Kidney capillary endothelial cell (primary cell): ENCODE measurements at places on chromosomes 2 and 18.

- DNase-seq: no peak
Observed at GRCh38 chr18:57439609-57439968, 4.4 kb downstream of the ONECUT2 start.

DNA sequence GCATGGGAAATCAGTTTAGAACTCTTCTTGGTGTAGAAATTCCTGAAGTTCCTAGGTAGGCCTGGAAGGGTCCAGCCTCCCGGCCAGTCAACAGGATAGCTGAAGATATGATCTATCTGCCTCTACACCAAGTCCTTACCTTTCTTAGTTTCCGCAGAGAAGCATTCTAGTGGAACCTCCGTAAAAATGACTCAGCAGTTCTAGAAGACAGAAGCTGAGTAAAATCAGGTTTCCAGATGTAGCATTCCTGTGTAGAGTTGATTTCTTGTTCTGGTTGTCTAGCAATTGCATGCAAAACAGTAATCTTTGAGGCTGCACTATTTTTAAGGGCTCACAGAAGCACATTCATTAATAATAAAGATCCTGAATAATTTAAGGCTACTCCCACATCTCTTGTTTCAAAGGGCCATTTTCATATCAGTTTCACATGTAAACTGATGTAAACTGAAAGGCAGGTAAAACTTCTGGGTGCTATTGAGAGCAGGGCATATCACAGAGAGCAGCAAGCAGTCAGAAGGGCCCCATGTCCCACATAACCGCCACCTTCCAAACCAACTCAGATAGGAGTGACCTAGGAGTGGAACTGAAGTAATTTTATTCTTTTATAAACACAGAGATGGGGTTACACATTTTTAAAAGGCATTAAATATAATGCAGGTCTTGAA is 3.2 kb upstream of the DYTN start:
- no peak for DNase-seq

DNA sequence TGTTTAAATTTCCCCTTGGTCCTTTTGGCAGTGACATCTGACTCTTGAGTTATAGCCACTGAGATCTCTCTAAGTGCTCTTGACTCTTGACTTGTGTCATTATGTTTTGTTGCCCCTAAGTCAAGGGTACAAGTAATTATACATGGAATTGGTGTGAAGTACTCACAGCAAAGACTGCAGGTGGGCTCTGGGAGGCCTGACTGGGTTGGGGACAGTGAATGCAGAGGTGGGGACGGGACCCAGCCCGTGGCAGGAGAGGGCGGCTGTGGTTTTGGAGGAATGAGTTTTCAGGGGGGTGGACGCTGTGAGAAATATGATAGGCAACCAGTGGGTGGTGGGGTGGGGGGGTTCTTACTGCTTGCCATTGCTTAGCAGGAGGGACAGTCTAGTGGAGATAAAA is 97.8 kb downstream of the NCK2 start:
- no peak for DNase-seq

- DNase-seq: peak; percentile 31
Observed at GRCh38 chr2:71880846-71881610, 266.6 kb downstream of the CYP26B1 start.

DNA sequence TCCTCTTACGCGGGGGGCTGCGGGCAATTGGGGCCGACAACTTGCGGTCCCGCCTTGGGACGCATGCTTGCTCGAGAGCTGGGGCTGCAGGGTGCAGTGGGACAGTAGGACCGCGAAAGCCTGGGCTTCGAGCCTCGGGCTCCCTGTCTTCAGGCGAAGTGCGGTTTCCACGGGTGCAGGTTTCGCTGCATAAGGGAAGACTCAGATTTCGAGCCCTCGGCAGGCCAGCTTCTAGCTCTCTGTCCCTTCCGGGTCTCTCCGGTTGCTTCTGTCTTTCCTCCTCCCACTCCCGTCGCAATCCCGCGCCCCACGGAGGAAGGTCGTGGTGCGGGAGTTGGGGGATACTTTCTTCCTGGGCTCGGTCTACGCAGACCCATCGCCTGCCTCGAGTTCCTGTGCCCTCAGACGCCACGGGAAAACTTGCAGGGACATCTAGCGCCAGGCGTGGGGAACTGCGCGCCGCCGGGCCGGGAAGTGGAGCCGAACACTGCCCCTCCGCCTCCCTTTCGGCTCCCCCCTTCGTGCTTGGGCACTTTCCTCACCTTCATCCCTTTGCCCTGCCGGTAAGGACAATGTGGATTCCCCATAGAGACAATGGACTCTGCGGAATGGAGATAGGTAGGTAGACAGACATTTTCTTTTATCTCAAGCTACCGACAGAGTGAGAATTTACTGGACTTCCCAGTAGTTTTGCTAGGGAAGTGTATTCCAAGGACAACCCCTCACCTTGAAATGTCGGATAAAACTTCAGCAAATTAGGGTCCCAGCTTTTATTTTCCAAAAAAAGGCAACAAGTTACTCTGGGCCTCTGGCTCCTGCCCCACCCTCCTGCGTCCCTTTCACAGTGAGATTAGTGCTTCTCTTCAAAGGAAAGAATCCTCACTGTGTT is 4.2 kb upstream of the HOXD13 start:
- no peak for DNase-seq

GRCh38 chr2:147937744-147938349 is 82.7 kb downstream of the ORC4 start:
- peak; percentile 41 for DNase-seq

- DNase-seq: no peak
Observed at GRCh38 chr2:37797081-37797480, 125.6 kb upstream of the CDC42EP3 start.

DNA sequence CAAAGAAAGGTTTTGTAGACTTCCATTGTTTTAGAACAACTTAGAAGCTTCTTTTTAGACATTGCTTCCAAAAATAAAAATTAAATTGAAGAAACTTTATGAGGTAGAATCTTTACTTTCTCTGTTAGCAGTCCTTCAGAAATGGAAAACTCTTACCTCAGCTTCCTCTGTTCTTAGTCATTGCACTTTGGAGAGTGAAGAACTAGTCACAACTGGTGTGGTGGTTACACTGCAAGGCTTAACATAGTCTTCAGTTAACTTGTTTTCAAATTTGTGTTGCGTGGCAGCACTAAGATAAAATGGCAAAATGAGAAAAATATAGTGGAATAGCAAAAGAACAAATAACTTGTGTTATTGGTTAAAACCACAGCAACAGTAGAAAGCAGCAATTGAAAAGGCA is 332.6 kb downstream of the KIAA1328 start:
- no peak for DNase-seq

GRCh38 chr2:860259-860855 is 90.3 kb upstream of the SNTG2 start:
- DNase-seq: no peak

DNA sequence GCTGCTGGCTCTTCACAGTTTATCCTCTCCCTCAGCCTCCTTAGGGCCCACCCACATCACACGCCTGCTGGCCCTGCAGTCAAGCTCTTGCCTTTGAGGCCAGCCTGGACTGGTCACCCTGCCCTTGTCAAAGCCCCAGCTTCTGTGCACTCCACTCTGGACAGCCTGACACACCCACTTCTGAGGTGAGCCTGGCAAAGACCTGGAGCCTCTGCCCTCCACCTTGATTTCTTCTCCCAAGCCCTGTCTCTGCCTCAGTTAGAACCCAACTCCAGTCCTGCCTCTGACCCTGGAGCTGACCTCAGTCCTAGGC is 37.0 kb upstream of the TAF1B start:
- DNase-seq: no peak

DNA sequence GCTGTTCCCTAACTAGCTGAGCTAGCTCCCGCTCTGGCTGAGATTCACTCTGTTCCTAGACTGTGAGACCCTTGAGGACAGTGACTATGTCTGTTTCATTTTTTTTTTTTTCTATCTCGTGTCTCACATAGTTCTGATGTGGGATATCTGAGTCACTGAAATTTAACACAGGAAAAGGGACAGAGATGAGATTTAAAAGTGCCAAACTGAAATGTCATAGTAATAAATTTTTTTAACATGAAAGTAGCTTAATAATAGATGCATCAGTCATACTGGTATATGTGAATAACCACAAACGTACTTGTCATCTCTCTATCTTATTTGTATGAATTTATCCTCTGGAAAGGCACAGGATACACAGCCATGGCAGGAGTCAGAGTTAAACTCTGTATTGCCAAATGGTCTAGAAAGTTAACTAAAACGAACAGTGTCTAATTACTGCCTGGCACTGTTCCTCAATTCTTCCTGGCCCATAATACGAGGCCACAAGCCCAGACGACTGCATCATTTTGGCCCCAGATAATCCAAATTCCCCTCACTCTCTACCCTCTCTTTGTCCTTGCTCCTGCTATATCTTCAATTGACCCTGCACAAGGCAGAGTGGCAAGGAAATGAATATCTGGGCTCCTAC is 87.5 kb downstream of the SATB2 start:
- DNase-seq: no peak

DNA sequence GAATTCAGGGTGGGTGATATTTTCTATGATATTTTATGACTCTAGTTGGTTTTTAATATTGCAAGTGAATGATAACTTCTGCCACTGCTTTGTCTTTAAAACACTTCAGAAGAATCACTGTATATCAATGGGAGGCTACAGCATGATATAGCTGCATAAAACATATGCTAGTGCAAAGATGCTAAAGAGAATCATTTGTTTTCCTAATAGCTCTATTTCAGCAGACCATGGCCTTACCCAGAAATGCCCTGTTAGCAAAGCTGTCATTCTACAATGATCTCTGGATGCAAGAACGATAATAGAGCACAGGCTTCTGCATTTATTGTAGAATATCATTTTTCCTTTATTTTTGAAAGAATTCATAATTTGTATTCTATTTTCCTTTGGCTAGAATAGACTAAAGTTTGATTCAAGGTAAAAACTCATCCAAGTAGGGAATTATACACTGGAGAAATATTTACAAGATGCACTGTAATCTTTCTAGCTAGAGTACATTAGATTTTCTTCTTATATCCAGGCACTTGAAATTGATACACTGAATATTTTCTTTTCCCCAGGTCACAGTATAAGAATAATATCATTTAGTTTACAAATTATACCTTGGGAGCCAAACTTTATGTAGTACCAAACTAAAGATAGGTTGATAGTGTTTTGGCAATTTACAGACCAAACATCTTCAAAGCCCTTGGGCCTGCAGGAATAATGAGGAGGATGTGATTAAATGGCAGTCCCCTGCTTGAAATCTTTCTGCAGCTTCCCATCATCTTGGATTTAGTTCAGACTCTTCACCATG is 252.6 kb upstream of the LINC00305 start:
- DNase-seq: no peak

DNA sequence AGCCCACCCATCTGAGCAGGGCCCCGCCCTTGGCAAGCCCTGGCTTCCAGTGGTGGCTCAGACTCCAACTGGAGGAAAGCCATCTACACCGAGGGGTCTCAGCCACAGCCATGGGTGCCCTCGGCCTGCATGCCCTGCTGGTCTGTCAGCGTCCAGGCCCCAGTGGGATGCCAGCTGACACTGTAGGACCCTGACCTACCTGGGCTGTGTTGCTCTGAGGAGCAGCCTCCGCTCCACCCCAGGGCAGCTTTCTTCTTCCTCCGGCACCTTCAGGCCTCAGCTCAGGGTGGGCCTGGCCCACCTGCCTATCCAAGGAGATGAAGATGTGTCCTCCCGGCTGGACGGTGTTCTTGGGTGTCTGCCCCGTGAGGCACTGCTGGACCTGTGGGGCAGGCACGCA is 13.9 kb upstream of the ARHGEF4 start:
- no peak for DNase-seq

DNA sequence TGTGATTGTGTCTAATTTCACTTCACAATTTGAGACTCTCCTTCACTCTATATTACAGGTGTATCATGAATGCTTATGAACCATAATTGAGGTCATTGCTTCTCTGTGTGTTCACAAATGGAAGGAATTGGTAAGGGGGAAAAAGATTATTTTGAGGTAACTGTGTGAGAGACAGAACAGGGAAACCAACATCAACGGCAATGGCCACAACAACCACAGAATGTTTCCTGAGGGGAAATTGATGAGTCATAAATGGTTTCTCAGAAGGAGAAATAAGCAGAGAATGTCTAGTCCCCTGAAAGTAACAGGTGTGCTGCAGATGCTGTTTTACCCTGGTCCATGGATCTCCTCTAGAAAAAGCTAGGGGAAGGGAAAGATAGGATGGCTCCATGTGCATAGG is 361.2 kb upstream of the GALNT5 start:
- DNase-seq: no peak
